ENCODE measurements at places on chromosomes 1 and 21. TPM values are rescaled to one million over a fixed set of nuclear protein-coding genes. Genes with fewer than 3 reads are reported as not detected.

GRCh38 chr1:20775700-20776099, 11.4 kb downstream of the HP1BP3 start:
- peaks cover 7% of the 10 kb centered on the region for H3K4me1 ChIP-seq
- H3K4me3 ChIP-seq, result no peak overlapping the region
- H3K27ac ChIP-seq, result no peak overlapping the region
- H3K27me3 ChIP-seq, result no peaks in the 10 kb centered on the region

The OR6K6 gene
- not detected for total RNA-seq

GRCh38 chr1:44571712-44572571, 102.3 kb downstream of the TMEM53 start:
- H3K27me3 ChIP-seq, result peaks cover 63% of the 10 kb centered on the region
- H3K27ac ChIP-seq, result no peak overlapping the region
- no peaks in the 10 kb centered on the region for H3K36me3 ChIP-seq
- H3K4me1 ChIP-seq, result no peaks in the 10 kb centered on the region
- no peak overlapping the region for H3K4me3 ChIP-seq

DNA sequence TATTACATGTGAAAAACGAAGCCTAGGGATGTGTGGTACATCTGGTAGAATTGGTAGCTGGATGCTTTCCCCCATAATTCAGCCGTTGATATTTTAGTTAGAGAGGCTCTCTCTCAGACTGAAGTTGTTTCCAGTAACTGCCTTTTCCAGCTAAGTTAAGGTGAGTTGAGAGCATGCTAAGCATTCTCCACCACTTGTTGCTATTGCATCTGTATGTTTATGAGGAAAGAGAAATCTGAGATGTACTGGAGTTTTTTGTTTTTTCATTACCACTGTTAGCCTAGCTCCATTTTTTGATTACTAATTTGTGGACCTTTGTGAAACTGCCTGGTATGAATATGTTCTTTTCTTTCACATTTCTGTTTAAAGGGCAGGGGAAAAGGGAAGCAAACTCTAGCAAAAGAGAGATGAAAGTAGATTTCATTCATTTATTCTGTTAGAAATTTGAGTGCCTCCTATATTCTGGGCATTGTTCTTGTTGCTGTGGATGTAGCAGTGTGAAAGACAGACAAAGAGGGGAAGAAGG, 189.9 kb upstream of the CACYBP start:
- no peak overlapping the region for H3K4me3 ChIP-seq
- H3K27ac ChIP-seq, result no peak overlapping the region
- no peaks in the 10 kb centered on the region for H3K27me3 ChIP-seq

All from GM23248 (cell line).